ENCODE measurements at places on chromosomes 6 and 20.

GRCh38 chr6:86459978-86460377 is 477.4 kb upstream of the HTR1E start:
- no peak for DNase-seq

GRCh38 chr6:33073431-33073871 is at the start of gene HLA-DPA1:
HLA-DPA1 (minus strand) TSS chr6:33073649.
- DNase-seq = no peak

DNA sequence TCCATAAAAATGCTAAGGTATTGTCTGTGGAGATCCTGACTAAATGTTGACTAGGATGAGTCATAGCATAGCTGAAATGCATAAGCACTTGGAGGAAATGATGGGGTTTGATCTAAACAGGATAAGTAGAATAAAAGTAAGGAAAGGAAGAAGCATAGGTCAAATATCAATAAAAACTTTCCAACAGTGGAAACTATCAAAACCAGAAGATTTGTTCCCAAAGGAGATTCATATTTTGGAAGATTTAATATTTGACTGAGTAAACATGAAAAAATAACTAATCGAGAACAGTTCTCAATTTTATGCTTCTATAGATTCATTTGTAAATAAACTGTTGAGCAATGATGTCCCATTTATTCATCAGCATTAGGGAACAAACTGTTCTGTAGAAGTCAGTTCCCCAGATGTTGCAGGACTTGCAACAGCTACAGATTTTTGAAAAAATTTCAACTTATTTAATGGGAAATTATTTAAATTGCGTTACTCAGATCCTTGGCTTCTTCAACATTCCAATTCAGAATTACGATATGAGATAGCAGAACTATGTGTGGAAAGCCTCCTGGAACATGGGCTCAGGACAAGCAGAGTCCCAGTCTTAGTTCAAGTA is 133.7 kb upstream of the TBX18 start:
- DNase-seq = no peak

DNA sequence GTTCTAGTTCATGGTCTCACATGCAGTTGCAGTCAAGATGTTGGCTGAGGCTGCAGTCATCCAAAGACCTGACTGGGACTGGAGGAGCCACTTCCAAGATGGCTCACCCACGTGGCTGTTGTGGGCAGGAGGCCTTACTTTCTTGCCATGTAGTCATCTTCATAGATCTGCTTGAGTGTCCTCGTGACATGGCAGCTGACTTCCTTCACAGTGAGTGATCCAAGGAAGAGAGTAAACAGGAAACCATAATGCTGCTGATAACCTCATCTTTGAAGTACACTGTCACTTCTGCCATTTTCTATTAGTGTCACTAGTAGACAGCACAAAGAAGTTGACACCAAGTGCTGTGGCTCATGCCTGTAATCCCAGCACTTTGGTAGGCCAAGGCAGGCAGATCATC is 40.1 kb upstream of the AKIRIN2 start:
- no peak for DNase-seq

Measured in RCC 7860 (cell line).